MCF 10A (cell line): ENCODE measurements at places on chromosomes 1 and 21. TPM values are rescaled to one million over a fixed set of nuclear protein-coding genes. Genes with fewer than 3 reads are reported as not detected.

The NBPF4 gene
- total RNA-seq = not detected in 2 replicates

- no peak for DNase-seq
These were observed 6.0 kb upstream of the CAMTA1 start for GRCh38 chr1:6779089-6779805.

DNA sequence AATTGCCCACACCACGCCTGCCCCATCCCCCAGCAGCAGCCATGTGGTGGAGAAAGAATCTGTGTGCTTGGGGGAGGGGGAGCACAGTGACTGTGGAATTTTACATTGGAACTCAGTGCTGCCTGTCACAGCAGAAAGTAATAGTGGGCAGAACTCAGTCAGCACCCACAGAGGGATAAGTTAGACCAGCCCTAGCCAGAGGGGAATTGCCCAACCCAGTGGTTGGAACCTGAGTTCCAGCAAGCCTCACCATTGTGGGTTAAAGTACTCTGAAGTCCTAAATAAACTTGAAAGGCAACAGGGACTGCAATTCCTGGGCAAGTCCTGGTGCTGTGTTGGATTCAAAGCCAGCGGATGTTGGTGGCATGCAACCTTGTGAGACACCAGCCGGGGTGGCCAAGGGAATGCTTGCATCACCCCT is 88.8 kb downstream of the MRPL39 start:
- peak; percentile 7 for DNase-seq

DNA sequence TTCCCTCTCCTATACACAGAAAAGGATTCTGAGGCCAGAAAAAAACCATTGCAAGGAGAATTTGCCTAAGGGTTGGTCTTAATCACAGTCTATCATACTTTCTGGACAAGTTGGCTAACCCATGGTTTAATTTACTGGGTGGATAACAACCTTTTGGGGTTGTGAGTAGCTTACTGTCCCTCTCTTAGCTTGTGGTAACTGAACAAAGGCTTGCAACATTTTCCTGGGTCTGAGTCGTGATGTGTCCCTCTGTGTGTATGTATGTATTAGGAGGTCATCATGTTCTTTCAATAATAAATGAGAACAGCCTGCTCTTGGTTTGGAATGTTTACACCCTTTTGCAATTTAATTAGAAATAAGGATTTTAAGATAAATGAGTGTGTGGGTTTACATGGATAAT is 36.7 kb downstream of the PAPPA2 start:
- no peak for DNase-seq

GRCh38 chr1:26077524-26077923 is 10.1 kb upstream of the TRIM63 start:
- no peak for DNase-seq

The SNAP47 gene
- total RNA-seq = 38.0 and 44.0 TPM in 2 replicates
